Fibroblast of villous mesenchyme (primary cell): ENCODE measurements at places on chromosomes 12 and 14. TPM values are rescaled to one million over a fixed set of nuclear protein-coding genes. Genes with fewer than 3 reads are reported as not detected.

CIT gene
- total RNA-seq = 18.4 and 20.7 TPM in 2 replicates

CCDC38 gene
- not detected in 2 replicates for total RNA-seq

LRTM2 gene
- not detected in 2 replicates for total RNA-seq

ALG10 gene
- 9.1 and 9.3 TPM in 2 replicates for total RNA-seq

KRT7 gene
- total RNA-seq = 20.6 and 36.7 TPM in 2 replicates

TAS2R43 gene
- 3.5 and 4.5 TPM in 2 replicates for total RNA-seq

TMTC1 gene
- 12.2 and 33.2 TPM in 2 replicates for total RNA-seq

NANOG gene
- total RNA-seq = not detected in 2 replicates

KLHDC2 gene
- total RNA-seq = 63.0 and 73.1 TPM in 2 replicates

PFKM gene
- total RNA-seq = 54.4 and 83.8 TPM in 2 replicates

ANP32D gene
- total RNA-seq = not detected in 2 replicates

SLC39A5 gene
- not detected in 2 replicates for total RNA-seq

PLEKHG7 gene
- not detected in 2 replicates for total RNA-seq

TMBIM4 gene
- 80.5 and 175 TPM in 2 replicates for total RNA-seq

MEG3 gene
- total RNA-seq = 120 and 187 TPM in 2 replicates

CLEC4D gene
- total RNA-seq = not detected in 2 replicates

DNAJC22 gene
- total RNA-seq = 1.7 and 2.6 TPM in 2 replicates

PRB2 gene
- total RNA-seq = not detected in 2 replicates

USP44 gene
- total RNA-seq = 3.9 and 5.2 TPM in 2 replicates

DLK1 gene
- not detected in 2 replicates for total RNA-seq

TMX1 gene
- 40.6 and 85.1 TPM in 2 replicates for total RNA-seq

RNASE1 gene
- not detected in 2 replicates for total RNA-seq

RNF212B gene
- total RNA-seq = not detected in 2 replicates

FAM181A gene
- not detected in 2 replicates for total RNA-seq

TAS2R13 gene
- 3.0 and 3.9 TPM in 2 replicates for total RNA-seq

FGF6 gene
- not detected in 2 replicates for total RNA-seq

OVCH1 gene
- under 0.01 TPM in 2 replicates for total RNA-seq

POU6F1 gene
- total RNA-seq = 3.5 and 4.5 TPM in 2 replicates

KANSL2 gene
- 55.4 and 60.5 TPM in 2 replicates for total RNA-seq

LMNTD1 gene
- not detected in 2 replicates for total RNA-seq

EXOC3L4 gene
- total RNA-seq = under 0.01 TPM in 1 of 2 replicates, not detected in the other

JPH4 gene
- not detected in 2 replicates for total RNA-seq

IFNG-AS1 gene
- not detected in 2 replicates for total RNA-seq

LHX5 gene
- total RNA-seq = not detected in 2 replicates

TAS2R20 gene
- 5.2 and 5.5 TPM in 2 replicates for total RNA-seq

SLC2A13 gene
- 16.4 and 18.7 TPM in 2 replicates for total RNA-seq

NAV3 gene
- total RNA-seq = 96.3 and 206 TPM in 2 replicates

PZP gene
- not detected in 2 replicates for total RNA-seq

PPP2R5C gene
- total RNA-seq = 87.3 and 114 TPM in 2 replicates

C12orf50 gene
- under 0.01 TPM in 1 of 2 replicates, not detected in the other for total RNA-seq

C12orf60 gene
- 0.32 and 0.86 TPM in 2 replicates for total RNA-seq

C14orf132 gene
- total RNA-seq = 20.6 and 22.9 TPM in 2 replicates

TRIAP1 gene
- total RNA-seq = 18.7 and 30.7 TPM in 2 replicates

FITM1 gene
- total RNA-seq = not detected in 2 replicates

OR11H12 gene
- not detected in 2 replicates for total RNA-seq

ADAMTS20 gene
- under 0.01 TPM in 2 replicates for total RNA-seq
